Memory B cell (primary cell): ENCODE measurements at places on chromosomes 11 and 22.

DNA sequence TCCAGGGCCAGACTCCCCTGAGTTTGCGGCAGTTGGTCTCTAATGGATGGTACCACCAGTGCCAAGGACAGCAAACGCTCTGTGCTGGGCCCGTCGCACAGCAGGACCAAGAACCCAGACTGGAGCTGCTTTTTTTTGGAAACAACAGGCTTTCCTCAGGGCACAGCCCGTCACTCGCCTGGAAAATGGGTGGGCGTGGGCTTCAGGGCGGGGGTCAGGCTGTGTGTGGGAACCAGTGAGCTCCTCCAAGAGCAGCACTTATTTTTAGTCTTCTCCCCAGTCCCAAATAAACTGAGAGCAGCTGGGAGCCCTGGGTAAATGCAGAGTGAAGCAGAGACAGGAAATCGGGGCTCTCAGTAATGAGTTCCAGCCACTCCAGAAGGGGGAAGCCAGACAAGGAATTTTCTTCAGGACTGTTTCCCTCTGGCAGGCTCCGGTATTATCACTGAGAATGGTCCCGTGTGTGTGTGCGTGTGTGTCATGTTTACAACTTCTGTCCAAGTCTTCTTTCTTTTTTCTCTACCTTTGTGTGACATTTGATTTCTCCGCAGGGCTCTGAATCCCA lies 63.0 kb downstream of the PPFIBP2 start:
- DNase-seq, result no peak

- no peak for DNase-seq
These were observed 24.8 kb downstream of the FOLR3 start for GRCh38 chr11:72160319-72160718.

GRCh38 chr22:39612811-39613548 lies 42.4 kb downstream of the CACNA1I start:
- no peak for DNase-seq

GRCh38 chr11:33585586-33586209 lies 114.9 kb downstream of the C11orf91 start:
- DNase-seq, result no peak

- no peak for DNase-seq
These were observed 322.8 kb downstream of the LARGE1 start for GRCh38 chr22:33597274-33597985.

- DNase-seq, result no peak
These were observed 15.1 kb downstream of the PI4KA start for GRCh38 chr22:20843501-20843900.

DNA sequence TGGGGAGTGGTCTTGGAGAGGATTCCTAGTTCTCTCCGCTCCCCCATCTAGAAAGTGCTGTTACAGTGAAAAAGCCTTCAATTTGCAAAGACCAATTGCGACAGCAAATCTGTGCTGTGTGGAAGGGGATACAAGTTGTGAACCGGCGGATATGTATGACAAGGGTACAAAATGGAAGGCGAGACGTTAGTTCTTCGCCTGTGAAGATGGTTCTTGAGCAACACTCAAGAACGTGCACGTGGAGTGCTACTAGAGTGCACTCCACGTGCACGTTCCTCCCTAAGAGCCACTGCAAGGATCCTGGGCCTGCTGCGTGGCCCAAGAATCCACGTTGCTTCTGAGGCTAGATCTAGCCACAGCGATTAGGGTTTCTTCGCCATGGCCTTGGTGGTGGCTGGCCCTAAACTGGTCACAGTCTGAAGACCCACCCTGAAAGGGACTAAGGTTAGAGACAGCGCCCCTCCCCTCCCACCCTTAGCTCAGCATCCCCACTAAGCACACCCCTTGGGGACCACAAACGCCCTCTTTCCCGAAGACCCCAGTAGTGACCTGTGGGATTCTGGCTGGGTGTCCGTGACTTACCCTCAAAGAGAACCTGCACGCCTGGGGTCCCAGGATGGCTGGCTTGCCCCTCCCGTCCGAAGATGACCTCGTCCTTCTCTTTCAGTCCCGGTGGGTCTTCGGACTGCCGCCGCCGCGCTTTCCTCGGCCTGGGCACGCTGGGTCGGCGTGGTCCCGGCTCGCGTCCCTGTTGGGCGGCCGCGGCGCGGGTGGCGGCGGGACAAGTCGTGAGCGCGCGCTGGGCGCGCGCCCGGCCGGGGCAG lies 519 bp upstream of the PDE3B start:
- no peak for DNase-seq

GRCh38 chr11:95593111-95593510 lies 196.5 kb downstream of the FAM76B start:
- DNase-seq, result no peak

DNA sequence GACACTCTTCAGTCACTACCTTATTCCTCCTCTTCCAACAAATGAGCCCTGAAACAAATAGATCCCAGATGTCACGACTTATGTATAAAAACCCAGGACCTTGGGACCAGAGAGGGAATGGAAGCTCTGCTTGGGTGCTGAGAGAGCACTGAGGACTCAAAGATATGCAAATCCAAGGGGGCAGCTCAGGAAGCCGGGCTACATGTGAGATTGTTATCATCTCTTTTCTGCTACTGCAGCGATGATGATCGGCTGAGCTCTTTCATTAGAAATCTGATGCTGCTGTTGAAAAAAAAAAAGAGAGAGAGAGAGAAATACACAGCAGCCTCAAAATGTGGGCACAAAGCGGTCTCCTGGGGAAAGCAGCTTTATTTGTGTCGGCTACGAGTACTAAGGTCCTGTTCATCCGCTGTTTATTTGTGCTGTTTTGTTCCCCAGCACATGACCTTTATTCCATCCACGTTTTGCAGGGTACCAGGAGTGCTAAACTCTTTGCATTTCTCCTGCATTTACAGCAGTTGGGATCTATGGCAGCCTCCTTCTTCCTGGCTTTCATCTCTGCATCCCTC lies 120.2 kb downstream of the TRIM29 start:
- no peak for DNase-seq
